BJ (cell line): ENCODE measurements at places on chromosomes 11 and 22.

DNA sequence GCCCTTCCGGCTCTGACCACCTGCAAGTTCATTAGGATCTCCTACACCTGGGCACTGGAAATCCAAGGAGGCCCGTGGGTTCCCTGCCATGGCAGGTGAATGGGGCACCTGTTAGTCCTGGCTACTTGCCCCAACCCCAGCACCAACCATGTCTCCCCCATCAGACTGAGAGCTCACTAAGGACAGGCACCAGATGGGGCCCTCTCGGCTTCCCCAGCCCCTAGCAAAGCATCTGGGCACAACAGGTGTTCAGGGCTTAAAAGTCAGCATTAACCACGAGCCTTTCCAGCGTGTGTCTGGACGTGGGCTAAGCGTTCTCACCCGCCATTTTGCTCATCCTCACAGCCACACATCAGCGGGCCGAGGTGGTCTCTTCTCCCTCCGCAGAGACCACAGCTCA lies 2.2 kb downstream of the SULT4A1 start:
- DNase-seq, result no peak

GRCh38 chr22:21074102-21074715 lies 28.5 kb downstream of the LRRC74B start:
- peak; percentile 28 for DNase-seq

DNA sequence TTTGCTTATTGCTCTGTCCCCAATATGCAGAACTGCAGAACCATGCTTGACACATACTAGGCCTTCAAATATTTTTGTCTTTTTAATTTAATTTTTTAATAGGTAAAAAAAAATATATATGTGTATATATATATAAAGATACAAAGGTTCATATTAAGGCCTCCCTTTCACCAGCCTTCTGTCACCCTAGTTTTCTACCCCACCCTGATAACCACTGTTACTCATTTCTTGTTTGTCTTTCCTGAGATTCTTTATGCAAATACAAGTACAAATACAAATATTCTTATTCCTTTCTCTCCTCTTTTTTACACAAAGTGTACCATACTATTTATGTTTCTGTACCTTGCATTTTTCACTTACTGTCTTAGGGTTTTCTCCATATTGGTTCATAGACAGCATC lies 43.0 kb downstream of the UVRAG start:
- DNase-seq, result no peak

DNA sequence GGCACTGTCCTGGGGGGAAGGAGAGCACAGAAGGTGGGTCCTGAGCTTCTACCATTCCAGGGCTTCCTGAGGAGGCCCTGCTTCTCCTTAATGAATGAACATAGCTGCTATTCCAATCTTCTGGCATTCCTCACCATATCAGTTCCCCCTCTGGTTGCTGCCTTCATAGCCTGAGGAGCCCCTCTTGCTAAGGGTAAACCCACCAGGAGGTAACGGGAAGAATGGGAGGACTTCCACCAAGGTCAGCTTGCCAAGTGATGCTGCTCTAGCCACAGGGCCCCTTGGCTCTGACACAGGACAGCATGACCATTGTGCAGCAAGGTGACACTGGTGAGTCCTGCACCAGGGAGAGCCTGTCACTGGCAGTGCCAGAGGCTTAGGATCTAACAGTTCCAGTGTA lies 1022.5 kb downstream of the TBC1D22A start:
- no peak for DNase-seq

GRCh38 chr22:49506010-49506400 lies 321.7 kb downstream of the BRD1 start:
- DNase-seq, result no peak

DNA sequence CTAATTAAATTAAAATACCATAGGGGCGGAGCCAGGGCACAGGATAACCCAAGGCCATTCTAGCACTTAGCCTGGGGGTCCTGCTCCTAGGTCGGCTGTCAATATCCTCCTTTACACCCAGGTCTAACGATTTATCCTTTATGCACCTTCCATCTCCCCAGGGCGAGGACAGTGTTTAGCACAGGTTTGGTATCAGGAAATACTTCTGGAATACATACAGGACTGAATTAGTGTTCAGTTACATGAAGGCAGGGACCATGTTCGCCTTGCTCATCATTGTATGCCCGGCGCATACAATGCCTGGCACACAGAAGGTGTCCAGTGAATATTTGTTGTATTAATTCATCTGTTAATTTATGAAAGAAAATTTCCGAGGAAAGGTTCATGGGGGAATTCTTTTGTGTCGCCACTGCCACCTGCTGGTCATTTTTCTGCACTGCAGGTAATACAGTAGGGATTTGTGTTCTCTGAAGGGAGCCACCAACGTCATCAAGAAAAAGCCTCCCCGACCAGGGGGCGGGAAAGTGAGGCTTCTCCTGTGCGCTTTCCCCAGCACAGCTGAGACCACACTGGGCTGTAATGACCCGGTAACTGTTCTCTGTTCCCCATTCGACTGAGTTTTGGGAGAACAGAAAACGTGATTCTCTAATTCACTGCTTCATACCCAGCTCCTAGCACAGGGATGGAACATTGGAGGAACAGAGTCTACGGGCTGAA lies 68.7 kb upstream of the ASPHD2 start:
- DNase-seq, result peak; percentile 19

- DNase-seq, result no peak
These were observed 16.1 kb upstream of the CABP7 start for GRCh38 chr22:29703569-29704195.
